ENCODE measurements at places on chromosomes 16 and 17.

- DNase-seq = no peak
These were observed 7.6 kb downstream of the SLC25A10 start for GRCh38 chr17:81719410-81720266.

DNA sequence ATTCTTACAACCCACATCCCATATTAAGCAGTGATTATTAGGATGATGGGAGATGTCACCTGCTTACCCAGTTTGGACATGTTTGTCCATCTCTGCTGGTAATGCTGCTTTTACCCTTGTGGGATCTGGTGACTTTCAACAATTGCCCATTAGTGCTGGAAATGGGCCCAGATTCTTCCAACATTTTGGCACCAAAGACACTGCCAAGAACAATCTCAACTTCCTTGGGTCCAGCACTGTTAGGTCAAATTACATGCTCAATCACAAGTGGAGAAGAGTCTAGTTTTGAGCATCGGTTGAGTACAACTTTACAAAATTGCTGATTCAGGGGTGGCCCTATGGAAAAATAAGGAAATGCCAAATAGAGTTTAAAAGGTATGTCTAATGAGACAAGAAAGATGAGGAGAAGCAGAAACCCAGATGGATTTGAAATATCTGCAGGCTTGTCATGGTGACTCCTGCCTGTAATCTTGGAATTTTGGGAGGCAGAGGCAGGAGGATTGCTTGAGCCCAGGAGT, 13.0 kb upstream of the ZFP3 start:
- no peak for DNase-seq

DNA sequence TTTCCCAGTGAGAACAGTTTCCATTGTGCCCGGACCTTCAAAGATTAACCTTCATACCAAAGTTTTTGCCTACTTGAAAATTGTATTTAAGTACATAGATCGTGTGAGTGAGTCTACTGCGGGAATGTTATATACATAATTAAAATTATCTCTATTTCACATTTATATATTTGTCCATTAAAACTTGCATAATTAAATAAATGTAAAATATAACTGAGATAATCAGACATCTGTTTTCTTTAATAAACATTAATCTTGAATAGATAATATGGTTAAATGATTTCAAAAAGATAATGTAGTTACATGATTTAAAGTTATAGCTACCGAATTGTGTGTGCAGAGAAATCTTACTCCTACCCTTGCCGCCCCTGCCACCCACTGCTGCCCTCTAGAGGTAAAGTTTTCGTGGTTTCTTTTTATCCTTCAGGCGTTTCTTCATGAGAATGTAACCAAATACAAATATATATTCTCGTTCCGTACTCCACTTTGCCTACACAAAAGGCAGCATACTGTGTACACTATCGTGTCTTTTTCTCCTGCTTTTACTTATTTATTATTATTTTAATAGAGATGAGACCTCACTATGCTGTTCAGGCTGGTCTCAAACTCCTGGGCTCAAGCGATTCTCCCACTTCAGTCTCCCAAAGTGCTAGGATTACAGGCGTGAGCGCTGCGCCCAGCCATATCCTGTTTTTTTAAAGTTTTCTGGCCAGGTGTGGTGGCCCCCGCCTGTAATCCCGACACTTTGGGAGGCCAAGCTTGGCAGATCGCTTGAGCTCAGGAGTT, 35.6 kb downstream of the RPA1 start:
- peak; percentile 65 for DNase-seq

- DNase-seq = no peak
These were observed 22.3 kb downstream of the PGS1 start for GRCh38 chr17:78400581-78401240.
